ENCODE measurements at places on chromosomes 16 and 17.
A peak's percentile ranks its signal among the peaks of the same experiment; 100 is the strongest.

DNA sequence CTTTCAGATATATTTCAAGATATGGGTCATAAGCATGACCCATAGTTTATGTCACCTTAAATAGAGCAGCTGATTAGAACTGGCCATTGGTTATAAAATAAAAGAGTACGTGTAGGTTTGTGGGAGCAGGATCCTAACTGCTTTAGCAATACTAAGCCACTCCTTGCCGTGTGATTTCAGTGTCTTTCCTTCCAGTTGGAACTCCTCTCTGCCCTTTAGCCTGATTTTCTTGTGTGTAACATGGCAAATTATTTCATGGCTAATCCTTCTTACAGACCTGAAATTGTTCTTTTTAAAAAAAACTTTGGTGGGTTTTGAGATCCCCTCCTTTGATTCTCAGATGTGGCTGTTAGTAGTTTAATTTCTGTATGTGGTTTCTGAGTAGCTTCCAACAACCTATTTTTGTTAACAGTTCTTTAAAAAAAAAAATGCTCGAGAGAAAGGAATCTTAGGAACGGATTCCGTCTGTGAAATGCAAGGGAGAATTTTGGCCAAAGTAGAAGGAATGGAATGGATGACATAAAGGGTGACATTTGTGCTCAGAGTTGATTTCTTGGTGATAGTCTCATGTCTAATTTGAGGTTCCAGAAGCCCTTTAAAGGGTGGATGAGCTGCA lies 39.9 kb downstream of the DHRS7B start:
- DNase-seq: no peak

DNA sequence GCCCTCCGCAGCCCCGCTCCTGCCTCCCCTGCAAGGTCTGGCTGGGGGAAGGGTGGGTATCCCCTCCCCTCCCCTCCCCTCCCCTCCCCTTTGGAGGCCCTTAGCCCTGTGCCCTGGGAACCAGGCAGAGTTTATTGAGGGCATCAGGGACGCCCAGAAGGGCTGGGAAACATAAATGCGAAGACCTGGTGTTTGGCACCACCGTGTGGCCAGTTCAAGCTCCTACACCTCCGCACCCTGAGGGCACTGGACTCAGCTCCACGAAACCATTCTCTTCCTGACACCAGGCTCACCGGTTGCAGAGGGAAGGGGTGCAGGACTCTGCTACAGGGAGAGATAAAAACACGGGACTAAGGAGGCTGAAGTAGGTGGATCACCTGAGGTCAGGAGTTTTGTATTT lies 1.0 kb upstream of the AIPL1 start:
- DNase-seq: peak; percentile 44

GRCh38 chr17:46732754-46733398 lies 85.6 kb downstream of the WNT3 start:
- DNase-seq: no peak

DNA sequence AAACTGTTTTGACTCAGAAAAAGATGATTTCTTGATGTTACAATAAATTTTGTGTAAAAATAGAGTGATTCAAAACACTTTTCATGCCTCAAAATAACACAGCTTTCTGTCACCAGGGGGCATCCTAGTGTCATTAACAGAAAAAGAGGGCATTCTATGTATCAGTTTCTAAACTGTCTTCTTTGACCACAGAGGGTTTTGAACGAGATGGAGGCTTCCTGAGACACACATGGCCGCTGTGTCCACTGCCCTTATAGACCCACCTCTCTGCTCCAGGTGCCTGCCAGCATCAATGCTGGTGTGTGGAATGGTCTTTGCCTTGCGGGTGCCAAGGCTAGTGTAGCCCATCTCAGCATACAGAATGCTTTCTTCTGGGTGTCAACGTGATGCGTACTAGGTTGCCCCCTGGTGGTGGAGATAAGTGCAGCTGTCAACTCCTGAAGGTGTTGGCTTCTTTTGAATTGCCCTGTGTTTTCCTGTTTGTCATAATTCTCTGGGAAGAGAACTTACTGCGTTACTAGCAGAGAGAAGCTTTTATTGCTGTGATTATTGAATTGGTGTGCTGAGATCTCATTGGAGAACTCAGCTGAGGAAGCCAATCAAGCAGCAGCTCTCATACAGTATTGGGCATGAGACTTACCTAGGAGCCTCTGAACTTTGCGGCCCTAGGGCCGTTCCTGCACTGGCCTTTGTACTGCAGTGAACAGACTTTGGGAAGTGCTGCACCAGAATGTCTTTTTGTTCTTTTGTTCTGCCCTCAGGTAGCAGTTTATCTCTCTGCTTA lies 38.6 kb downstream of the USP10 start:
- DNase-seq: peak; percentile 62

- no peak for DNase-seq
Observed at GRCh38 chr16:82594114-82594513, 32.7 kb upstream of the CDH13 start.

- no peak for DNase-seq
Observed at GRCh38 chr17:52895272-52895671, 736.8 kb upstream of the CA10 start.

GRCh38 chr17:67469208-67469980 lies 92.3 kb downstream of the PITPNC1 start:
- DNase-seq: no peak

- no peak for DNase-seq
Observed at GRCh38 chr16:74268372-74268782, 28.2 kb upstream of the PSMD7 start.

- DNase-seq: no peak
Observed at GRCh38 chr16:75230471-75231110, 11.8 kb downstream of the CTRB1 start.

DNA sequence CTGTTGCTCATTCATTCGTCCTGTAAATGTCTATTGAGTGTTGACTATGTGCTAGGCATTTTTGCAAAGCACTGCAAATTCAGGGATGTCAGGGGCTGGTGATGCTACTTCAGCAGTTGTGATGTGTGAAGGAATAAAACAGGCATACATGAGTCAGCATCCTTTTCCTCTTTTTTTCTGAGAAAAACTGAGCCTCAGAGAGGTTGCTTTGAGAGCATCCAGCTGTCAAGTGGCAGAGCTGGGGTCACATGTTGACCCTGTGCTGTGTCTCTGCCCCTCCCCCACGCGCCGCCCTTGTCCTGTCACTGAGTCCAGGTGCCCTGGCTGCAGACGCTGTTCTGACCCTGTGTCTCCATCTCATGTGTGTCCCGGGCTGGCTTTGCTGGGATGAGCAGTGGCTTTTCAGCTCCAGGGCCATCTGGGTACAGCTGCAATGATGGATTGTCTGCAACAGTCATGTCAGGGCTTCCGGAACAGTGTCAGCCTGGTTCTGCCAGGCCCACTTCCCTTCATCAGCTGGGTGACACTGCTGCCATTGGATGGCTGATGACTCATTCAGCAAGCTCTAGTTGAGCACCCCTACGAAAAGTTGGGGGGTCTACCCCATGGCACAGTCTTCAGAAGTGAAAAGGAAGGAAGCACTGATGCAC lies 14.9 kb downstream of the SEC14L5 start:
- no peak for DNase-seq

DNA sequence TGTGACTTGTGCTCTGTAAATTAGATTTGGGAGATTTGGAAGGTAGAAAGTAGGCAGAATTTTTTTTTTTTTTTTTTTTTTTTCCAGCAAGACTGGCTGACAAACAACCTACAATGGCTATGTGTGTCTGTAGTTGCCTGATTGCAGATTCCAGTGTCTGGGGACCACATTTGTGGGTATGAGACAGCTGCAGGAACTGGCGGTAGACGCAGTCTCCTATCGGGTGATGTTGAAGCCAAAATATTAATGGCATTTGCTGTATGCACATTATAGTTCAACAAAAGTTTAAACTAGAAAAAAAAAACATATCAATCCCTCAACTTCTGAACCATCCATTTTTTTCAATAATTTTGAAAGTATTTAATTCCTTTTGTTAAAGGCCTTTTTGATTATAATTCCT lies 665.2 kb downstream of the TOX3 start:
- no peak for DNase-seq

GRCh38 chr17:44335968-44336367 lies 9.1 kb upstream of the GRN start:
- no peak for DNase-seq

- DNase-seq: no peak
Observed at GRCh38 chr17:32161029-32161428, 18.7 kb downstream of the RHOT1 start.

DNA sequence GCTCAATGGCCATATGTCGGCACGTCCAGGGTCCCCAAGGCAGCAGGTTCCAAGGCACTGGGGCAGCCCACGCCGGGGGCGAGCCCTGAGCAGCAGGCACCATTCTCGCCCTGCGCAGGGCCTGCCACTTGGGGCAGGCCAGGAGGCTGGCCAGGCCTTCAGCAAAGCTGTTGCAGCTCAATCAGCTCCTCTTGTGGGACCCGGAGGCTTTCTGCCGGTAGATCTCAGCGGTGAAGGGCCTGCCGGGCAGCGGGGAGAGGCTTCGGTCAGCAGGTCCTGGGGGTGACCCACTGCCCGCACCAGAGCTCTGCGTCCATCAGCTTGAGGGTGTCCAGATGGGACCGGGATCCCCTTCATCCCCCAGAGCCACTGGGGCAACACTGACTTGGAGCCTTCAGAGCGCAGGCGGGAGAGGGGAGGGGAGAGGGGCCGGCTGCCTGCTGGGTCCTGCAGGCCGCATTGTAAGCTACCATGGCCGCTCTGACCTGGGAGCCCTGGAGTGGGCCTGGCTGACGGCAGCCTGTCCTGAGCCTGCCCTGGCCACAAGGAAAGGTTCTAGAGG lies 9.5 kb upstream of the RASD1 start:
- DNase-seq: no peak

- DNase-seq: no peak
Observed at GRCh38 chr17:36932694-36933511, 4.4 kb upstream of the LHX1 start.

DNA sequence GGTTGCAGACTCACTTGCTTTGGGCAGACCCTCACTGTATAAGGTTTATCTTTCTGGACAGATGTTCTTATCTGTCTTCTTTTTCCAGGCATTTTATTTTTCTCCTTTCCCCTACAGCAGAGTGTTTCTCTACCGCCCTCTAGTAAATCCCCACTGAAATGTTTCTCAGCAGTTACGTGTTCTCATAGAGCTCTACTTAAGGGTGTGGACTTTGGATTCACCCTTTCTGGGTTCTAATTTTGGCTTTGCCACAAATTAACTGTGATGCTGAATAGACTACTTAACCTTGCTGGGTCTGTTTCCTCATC lies 2.0 kb downstream of the ADAT1 start:
- no peak for DNase-seq

DNA sequence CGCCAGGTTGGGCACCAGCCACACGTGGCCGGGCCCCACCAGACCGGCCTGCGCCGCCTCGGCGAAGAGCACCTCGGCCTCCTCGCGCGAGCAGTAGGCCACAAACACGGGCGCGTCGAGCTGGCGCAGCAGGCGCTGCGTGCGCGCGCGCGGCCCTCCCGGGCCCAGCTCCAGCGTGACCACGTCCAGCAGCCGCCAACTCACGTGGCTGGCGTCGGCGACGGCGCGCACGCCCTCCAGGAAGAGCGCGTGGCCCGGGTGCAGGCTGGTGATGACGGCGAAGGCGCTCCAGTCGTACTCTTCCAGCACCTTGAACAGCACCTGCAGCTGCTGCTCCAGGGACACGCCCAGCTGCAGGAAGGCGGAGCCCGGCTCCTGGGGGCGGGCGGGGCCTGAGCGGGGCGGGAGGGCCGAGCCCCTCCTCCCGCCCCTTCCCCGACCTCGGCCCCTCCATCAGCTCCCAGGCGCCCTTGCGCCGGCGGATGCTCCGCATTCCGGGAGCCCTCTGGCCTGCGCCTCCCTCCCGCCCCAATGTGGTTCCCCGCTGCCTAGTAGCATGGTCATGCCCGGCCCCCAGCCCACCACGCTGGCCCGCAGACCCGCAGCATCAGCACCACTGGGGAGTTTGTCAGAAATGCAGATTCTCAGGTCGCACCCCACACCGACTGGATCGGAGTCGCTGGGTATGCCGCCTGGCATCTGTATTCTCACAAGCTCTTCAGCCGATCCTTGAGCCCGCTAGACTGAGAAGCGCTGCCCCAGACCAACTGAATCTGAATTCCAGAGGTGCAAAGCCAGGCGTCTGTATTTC lies 7.2 kb downstream of the GRIN2C start:
- DNase-seq: peak; percentile 38

DNA sequence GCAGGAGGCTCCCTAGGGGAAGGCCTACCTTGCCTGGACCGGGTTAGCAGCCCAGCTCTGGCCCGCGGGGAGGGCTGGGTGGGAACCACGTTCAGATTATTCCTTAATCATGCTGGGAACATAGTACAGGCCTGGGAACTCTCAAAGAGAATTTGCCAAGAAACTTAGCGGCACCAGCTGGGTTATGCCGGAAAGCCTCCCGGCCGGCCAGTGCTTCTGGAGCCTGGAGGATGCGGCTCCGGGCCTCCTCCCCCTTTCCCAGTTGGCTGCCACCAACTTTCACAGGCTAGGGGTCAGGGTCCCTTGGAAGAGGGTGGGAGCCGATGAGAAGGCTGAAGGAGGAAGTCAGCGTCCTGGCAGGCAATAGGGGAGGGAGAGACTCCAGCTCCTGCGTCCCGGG lies 10.8 kb downstream of the NGFR start:
- no peak for DNase-seq

GRCh38 chr16:48373258-48374029 lies 11.8 kb downstream of the SIAH1 start:
- no peak for DNase-seq

DNA sequence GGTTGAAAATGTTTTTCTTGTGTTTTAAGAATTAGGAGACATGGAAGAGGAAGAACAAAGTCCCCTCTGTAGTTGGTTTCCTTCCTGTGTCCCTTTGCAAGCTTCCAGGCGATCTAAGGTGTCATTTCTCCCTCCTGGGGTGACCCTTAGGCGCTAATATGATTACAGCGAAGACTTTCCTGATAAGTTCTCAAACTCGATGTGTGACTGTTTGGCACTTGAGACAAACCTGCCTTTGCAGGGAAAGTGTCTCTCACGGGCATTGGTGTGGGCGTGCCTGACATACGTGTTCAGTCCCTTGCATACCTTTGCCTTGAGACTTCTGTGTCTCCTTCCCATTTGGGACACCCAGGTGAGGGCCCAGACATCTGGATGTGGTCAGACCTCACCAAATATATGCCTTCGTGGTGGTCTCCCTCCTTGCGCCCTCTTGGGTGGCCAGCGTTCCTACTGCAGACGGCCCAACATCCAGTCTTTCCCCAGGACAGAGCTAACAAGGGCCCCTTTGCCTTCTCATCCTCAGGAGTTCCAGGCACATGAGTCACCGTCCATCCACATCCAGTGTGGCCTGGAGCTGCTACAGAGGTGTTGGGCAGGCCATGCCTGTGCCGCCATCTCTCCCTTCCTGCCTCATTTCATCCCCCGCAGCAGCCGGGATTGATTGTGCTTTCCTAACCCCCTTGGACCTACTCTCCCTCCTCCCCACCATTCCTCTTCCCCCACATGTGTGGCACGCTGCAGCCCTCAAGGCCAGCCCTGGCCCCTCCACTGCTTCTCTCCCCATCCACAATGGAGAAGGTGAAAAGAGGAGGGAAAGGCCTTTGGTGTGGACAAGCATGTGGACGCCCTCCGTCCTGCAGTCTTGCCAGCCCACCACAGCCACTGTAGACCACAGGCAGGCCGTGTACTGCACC lies 3.1 kb upstream of the JPT2 start:
- DNase-seq: no peak

GRCh38 chr17:79629548-79630049 lies 18.7 kb upstream of the RBFOX3 start:
- no peak for DNase-seq

- DNase-seq: no peak
Observed at GRCh38 chr16:19909750-19910322, 25.2 kb upstream of the GPRC5B start.

Measured in activated T-cell treated with anti-CD3 and anti-CD28 coated beads for 1 hour (primary cell).